Stimulated activated CD4-positive, alpha-beta T cell treated with anti-CD3 and anti-CD28 coated beads, TNF-alpha, amount 100 ng/mL, for 24 hours (primary cell): ENCODE measurements at places on chromosomes 11 and 22.

DNA sequence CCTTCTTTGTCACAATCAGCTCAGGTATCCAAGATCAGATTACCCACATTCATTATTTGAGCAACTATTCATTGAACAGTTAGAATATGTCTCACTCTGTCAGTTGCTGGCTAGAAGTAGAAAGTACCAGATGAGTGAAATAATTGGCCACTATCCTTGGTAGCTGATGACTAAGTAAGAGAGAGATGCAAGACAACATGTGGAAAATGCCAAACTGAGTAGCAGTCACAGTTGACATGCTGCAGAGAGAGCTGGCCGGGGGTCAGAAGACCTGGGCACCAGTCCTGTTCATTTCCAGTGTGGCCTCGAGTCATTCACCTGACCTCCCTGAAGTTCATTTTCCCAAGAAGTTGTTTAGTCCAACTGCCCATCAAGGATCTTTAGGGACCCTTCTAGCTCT is 22.5 kb upstream of the SMIM35 start:
- no peak for DNase-seq

DNA sequence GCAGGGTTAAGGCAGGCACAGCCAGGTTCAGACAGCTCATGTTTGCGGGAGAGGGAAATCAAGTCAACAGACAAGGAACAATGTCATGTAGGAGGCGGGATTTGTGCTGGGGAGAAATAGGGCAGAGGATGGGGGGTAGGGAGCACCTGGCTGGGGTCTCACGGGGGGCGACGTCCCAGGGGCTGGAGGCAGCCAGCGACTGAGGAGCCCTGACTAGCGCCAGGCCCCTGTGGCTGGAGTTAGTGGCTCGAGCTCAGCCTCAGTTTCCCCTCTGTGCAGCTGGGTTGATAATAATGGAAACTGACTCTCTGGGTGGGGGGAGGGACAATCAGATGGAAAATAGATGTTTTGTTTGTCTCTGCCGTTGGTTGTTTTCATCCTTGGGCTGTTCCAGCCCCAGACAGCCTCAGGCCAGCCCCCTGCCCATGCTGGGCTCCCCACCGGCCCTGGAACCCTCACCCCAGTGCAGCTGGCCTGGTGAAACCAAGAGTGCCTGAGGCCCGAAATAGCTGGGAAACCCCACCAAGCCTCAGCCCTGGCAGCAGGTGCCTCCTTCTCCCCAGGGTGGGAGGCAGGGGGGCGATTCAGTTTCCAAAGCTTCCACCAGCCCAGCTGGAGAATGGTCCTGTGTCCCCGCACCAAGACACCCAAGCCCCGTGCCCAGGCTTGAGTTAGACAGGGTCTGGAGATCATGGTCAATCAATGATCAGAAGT is 44.1 kb downstream of the IGLL5 start:
- DNase-seq: no peak

GRCh38 chr11:121257976-121258375 is 34.6 kb upstream of the SC5D start:
- DNase-seq: no peak

DNA sequence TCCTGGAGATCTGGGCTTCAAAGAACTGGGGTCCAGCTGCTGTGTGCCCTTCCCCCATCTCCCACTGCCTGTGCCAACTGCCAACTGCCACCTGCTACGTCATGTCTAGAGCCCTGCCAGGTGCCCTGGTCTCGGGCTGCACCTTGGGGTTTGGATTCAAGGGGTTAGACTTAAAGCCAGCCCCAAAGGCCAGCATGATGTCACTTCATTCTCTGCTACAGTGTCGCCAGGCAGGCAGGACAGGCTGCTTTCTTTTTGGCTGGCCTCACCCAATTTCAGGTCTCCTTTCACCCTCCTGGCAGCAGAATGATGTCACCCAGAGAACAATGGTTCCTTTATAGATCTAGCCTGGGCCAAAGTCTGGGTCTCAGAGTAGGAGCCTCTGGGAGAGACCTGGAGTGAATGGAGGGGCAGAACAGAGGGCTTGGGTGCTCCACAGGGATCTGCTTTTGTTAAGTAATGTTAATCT is 79.5 kb upstream of the CRYBB3 start:
- no peak for DNase-seq

GRCh38 chr11:117970400-117971024 is 15.7 kb upstream of the IL10RA start:
- no peak for DNase-seq

DNA sequence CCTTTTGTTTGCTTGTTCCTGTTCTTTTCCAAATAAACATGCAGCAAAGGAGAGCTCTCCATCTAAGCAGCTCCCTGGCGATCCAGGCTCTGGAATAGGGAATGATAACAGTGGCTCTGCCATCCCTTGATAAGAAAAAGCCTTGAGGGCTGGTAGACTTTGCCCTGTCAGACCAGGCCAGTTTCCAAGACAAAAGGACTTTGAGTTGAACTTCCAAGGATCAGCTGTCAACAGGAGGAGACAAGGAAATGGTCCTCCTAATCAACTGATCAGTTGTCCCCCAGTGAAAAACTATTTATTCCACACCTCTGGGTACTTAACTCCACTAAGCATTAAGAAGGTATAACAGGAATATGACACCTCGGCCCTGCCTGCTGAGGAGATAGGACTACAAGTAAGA is 127.8 kb downstream of the PARVA start:
- no peak for DNase-seq

- DNase-seq: no peak
Measured at GRCh38 chr22:49169074-49169744, 658.5 kb downstream of the BRD1 start.

- no peak for DNase-seq
Measured at GRCh38 chr11:18050848-18051247, 4.8 kb upstream of the TPH1 start.

GRCh38 chr11:2166091-2166851 is 5.3 kb upstream of the INS start:
- DNase-seq: peak; percentile 10

DNA sequence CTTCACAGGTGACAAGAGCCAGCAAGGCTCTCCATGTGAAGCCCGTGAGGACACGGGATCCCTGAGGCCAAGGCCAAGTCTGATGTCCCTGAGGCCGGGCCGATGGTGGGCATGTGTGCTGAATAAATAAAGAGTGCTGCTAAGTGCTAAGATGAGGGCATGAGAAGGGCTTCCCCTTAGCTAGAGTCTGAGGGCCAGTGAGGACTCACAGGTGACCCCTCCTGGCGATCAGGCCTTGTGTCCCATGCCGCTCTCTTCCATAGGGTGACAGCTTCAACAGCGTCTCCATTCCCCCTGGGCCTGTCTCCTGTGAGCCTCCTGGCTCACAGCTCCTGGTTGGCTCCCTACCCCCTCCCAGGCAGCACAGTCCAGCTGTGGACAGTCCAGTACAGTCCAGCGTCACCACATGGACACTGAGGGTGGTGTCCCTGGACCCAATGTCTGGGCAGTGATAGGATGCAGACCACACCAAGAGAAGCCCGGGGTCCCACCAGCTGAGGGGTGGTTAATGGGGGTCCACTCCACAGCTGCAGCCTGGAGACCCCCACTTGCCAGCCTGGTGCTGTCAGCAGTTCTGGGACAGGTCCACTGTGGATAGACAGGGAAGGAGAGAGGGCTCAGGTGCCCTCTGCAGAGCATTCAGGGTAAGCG is 1033.2 kb downstream of the TBC1D22A start:
- DNase-seq: no peak
